ENCODE measurements at places on chromosomes 1 and 21.

- DNase-seq, result no peak
Measured at GRCh38 chr1:33039840-33040239, 3.2 kb upstream of the AK2 start.

DNA sequence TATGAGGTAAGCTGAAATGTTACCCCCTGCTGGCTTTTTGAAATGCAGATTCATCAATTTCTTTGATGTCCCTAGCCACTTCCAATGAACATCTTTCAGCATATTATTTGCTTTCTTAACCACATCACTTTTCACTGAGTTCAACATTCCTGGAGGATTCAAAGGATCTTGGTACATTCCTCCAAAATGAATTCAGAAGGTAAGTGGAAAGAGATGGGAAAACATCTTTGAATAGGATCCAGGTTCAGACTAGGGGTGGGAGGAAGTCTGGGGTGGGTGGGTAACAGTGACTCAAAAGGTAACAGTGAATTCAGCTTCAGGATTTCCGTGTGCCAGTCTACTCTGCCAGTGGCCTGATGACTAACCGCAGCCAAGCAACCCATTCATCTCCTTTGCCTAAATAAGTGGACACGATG, 180.7 kb downstream of the ZC3H11B start:
- no peak for DNase-seq

GRCh38 chr1:182672487-182672836, 11.9 kb downstream of the RGS8 start:
- DNase-seq, result no peak

DNA sequence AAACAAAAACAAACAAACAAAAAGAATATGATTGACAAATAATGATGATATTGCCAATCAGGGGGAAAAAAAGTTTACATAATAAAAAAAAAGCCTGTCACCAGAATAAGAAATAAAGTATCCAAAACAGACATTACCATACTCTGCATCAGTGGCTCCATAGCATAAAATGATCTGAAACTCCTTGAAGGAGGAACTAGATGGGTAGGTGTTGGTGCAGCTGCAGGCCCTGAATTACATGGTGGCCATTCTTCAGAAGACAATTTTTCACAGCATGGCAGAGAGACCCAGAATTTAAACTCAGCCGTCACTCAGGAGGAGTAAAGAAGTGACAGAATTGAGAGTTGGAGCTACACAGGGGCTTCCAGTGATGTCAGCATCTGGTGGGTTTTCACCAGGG, 60.2 kb downstream of the GLUL start:
- no peak for DNase-seq

GRCh38 chr1:6037338-6037762, 8.3 kb upstream of the KCNAB2 start:
- peak; percentile 58 for DNase-seq

DNA sequence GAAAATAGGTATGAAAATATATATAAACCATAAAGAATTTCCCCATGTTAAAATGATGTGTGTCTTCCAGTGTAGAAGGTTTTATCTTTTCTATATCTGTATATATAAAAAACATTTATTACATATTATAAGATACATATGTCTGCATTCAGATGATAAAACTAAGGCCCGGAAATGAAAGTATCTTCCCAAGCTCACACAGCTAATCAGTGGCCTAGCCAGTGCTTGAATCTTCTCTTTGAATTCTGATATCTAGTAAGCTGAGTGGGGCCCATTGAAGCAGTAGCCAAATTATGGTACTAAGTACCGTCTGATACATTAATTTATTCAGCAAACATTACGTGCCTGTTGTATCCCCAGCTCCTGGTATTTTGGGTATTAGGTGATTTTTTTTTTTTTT, 28.6 kb downstream of the UCK2 start:
- DNase-seq, result no peak

- DNase-seq, result no peak
Measured at GRCh38 chr1:119086830-119087229, 53.6 kb downstream of the WARS2 start.

DNA sequence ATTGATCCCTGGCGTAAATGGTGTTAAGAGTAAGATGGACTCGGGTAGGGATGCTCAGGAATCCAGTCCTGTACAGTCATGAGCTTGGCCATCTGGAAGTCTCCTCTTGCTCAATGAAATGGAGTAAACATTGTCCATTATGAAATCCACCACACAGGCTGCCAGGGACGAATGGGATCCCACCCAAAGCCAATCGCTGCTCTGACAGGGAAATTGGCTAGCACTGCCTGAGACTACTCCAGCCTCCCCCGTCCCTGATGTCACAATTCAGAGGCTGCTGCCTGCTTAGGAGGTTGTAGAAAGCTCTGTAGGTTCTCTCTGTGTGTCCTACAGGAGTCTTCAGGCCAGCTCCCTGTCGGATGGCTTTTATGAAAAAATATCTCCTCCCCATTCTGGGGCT, at the start of gene HSD11B1:
Gene HSD11B1, plus strand, starts transcription at position 263 of the 400 bp plus-strand sequence. Its CDS starts 97 bp downstream, at position 360.
- no peak for DNase-seq

DNA sequence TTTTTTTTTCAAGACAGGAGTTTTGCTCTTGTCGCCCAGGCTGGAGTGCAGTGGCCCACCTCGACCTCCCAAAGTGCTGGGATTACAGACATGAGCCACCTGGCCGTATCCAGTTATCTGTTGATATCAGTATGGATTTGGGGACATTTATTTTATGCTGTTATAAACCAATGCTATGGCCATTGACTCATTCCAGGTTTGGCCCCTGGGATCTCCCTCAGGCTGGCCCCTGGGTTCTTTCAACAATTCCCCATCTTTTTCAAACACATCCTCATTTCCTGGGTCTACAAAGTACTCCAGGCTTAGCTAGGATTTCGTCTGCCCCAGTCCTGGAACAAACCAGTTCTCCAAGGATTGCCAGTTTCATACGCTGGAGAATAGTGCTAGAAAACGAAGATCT, 44.1 kb downstream of the WDR4 start:
- no peak for DNase-seq

- no peak for DNase-seq
Measured at GRCh38 chr1:21673277-21673780, 4.2 kb upstream of the RAP1GAP start.

DNA sequence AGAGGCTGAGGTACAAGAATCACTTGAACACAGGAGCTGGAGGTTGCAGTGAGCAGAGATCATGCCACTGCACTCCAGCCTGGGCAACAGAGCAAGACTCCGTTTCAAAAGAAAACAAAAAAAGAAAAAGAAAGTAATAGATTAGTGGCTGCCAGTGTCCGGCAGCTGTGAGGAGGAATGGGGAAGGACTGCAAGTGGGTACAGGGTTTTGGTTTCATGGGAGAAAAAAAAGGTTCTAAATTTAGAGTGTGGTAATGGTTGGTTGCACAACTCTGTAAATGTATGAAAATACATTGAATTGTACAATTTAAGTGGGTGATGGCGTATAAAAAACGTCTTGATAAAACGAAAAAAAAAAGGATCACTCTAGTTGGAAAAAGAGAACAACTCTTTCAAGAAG, 6.7 kb downstream of the TAF1A start:
- no peak for DNase-seq

- no peak for DNase-seq
Measured at GRCh38 chr21:44583089-44583799, 2.8 kb upstream of the KRTAP10-5 start.

GRCh38 chr1:214248311-214249085, 32.5 kb upstream of the SMYD2 start:
- DNase-seq, result no peak

- DNase-seq, result no peak
Measured at GRCh38 chr1:87167848-87168525, 160.7 kb upstream of the LMO4 start.

- no peak for DNase-seq
Measured at GRCh38 chr1:169368406-169368769, 393 bp downstream of the BLZF1 start.

DNA sequence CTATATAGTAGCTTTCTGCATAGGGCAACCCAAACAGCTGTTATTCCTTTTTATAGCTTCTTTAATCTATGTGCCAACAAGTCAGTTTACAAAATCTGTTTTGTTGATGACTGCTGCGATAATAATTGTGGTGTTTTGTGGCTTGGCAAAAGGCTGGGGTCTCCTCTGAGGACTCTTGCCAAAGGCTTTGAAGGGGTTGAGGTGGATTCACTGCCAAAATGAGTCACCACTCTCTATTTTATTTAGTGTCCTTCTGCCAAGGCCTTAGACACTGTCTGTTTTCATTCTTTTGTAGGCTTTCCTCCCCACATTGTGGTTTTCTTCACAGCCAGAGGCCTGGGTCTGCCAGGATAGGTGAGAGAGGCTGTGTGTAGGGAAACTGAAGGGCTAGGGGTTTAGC, 161.8 kb downstream of the NFIA start:
- DNase-seq, result no peak

DNA sequence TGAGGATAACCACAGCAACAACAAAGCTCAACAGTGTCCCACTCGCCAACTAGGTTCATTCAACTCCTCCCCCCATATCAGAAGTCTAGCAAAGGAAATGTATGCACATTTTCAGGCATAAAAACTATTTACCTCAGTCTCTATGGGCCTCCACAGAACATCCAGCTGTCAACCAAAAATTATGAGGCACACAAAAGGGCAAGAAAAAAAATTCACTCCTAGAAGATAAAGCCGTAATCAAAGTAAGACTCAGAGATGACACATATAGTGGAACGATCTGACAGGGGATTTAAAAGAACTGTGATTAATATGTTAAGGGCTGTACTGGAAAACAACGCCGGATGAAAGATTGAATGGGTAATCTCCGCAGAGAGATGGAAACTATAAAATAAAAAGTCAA, 158.7 kb downstream of the NTPCR start:
- no peak for DNase-seq

GRCh38 chr1:115952547-115952946, 23.8 kb upstream of the SLC22A15 start:
- no peak for DNase-seq

DNA sequence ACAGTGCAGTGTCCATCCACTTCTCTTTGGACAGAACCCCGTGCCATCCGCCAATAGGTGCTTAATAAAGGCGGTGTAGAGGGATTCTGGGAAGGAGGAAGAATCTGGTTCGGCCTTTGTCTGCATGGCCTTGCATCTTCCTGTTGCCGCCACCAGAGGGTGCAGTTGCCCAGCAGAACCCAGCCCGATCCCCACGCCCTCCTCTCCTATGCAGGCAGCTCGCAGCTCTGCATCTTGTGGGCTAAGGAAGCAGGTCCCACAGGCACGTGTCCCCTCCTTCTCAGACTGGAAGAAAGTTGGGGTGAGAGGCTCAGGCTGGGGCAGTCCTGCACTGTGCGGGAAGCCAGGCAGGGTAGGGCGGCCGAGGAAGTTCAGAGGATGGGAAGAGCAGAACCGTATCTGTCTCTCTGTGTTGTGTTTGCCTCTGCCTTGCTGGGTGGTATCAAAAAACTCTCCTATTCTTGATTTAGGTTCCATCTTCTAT, 20.8 kb downstream of the NAV1 start:
- peak; percentile 55 for DNase-seq

GRCh38 chr1:103911450-103911849, 161.8 kb downstream of the AMY1C start:
- no peak for DNase-seq

DNA sequence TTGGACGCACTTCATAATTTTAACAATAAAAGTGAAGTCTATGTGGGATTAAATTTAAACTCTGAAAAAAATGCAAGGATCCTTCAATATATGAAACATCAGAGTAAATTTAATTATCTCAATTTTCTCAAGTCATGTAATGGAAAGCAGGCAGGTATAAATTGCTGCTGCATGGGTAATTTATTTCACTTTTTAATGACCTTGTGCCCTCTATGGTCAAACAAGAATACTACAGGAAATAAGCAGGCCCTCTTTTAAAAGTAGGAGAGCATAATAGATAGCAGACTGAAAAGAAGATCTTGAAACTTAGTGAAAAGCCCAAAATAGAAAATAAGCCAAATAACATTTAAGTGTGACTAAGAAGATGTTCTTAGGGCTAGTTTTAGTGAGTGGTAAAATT, 22.9 kb downstream of the BCAS2 start:
- no peak for DNase-seq

- DNase-seq, result no peak
Measured at GRCh38 chr1:44926311-44926781, 60.0 kb downstream of the EIF2B3 start.

DNA sequence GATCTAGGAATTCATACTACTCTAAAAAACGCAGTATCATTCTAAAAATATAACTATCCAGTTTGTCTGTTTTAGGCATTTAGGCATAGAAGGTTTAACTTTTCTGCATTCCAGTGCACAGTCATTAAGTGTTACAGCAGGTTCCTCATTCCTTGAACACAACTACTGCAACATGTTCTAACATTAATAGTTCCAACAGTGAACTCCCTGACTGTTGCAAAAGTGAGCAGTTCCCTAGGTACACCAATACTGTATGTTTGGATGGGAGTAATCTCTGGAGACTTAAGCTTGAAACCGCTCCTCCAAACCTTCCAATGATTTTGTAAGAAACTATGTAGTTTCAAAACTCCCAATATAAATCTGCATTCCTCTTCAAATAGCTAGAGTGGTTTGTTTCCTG, 46.2 kb downstream of the UCHL5 start:
- DNase-seq, result no peak

GRCh38 chr1:193562121-193562520, 375.7 kb upstream of the B3GALT2 start:
- DNase-seq, result no peak

DNA sequence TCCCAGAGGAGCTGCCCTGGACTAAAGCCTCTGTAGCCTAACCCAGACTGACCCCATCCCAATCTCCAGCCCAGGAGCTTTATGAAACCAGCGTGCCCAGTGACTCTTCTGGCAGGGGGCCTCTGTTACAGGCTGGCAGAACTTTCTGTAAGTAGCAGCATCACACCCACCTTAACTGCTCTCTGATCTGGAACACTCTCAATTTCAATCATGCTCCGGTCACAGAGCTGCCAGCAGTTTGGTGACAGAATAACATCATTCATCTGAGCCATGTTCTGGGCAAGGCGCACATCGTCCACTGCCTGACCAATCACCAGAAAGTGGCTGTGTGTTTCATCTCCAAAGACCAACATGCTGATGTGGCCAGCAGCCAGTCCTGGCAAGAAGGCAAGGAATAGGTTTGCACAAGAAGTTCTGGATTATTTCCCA, 14.7 kb downstream of the ADCY10 start:
- no peak for DNase-seq

All from NCI-H1436 treated with DMSO at 0.1 percent for 48 hours (cell line).